ENCODE measurements at places on chromosomes 7 and 10. TPM values are rescaled to one million over a fixed set of nuclear protein-coding genes. Genes with fewer than 3 reads are reported as not detected.

Gene H2BK1
- total RNA-seq: 0.57 TPM

Gene ST8SIA6
- not detected for total RNA-seq

Gene CELF2
- 155 TPM for total RNA-seq

Gene C10orf67
- total RNA-seq: not detected

Gene ANKRD7
- total RNA-seq: 1.8 TPM

DNA sequence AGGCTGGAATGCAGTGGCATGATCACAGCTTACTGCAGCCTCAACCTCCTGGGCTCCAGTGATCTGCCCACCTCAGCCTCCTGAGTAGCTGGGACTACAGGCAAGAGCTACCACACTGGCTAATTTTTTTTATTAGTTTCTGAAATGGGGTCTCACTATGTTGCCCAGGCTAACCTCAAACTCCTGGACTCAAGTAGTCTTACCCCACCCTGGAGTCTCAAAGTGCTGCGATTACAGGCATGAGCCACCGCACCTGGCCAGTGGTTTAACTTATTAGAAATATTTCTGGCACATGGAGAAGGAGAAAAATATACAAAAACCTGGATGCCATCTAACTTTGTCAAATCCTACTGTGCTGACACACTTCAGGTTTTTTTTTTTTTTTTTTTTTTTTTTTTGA, 15.2 kb downstream of the ZNF786 start:
- peaks cover 5% of the 10 kb centered on the region for H3K4me1 ChIP-seq
- no peak for DNase-seq
- H3K27ac ChIP-seq: no peak overlapping the region
- no peaks in the 10 kb centered on the region for H3K27me3 ChIP-seq
- H3K36me3 ChIP-seq: peaks cover 17% of the 10 kb centered on the region

GRCh38 chr10:108052981-108053380, 888.5 kb upstream of the SORCS1 start:
- no peak overlapping the region for H3K4me3 ChIP-seq
- H3K27ac ChIP-seq: no peak overlapping the region
- no peak for DNase-seq
- no peaks in the 10 kb centered on the region for H3K4me1 ChIP-seq
- no peaks in the 10 kb centered on the region for H3K27me3 ChIP-seq
- no peaks in the 10 kb centered on the region for H3K36me3 ChIP-seq

GRCh38 chr7:80134115-80134535, 506 bp upstream of the GNAI1 start:
- no peak for DNase-seq
- no peaks in the 10 kb centered on the region for H3K36me3 ChIP-seq
- H3K4me3 ChIP-seq: no peak overlapping the region
- no peaks in the 10 kb centered on the region for H3K4me1 ChIP-seq
- H3K27me3 ChIP-seq: peaks cover 3% of the 10 kb centered on the region

DNA sequence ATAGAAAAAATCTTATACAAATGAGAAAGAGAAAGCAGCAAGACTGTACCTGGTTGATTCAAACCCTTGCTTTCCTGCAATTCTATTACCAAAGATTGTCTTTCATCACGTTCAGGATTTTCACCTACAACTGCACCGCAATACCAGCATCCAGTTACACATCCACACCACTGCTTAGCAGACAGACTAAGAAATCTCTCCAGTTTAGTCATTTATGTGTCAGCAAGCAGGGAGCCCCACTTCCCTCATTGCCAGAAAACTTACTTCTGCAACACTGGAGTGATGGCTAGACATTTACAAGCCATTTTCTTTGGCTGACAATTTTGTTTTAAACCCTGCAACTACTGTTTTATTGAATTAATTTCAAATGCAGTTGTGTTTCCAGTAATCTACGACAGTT, 359.6 kb upstream of the MEOX2 start:
- no peaks in the 10 kb centered on the region for H3K27me3 ChIP-seq
- no peaks in the 10 kb centered on the region for H3K36me3 ChIP-seq
- no peak for DNase-seq
- no peaks in the 10 kb centered on the region for H3K4me1 ChIP-seq

GRCh38 chr10:78687626-78688025, 381.1 kb upstream of the ZMIZ1 start:
- H3K4me3 ChIP-seq: no peak overlapping the region
- no peaks in the 10 kb centered on the region for H3K4me1 ChIP-seq
- no peak for DNase-seq

DNA sequence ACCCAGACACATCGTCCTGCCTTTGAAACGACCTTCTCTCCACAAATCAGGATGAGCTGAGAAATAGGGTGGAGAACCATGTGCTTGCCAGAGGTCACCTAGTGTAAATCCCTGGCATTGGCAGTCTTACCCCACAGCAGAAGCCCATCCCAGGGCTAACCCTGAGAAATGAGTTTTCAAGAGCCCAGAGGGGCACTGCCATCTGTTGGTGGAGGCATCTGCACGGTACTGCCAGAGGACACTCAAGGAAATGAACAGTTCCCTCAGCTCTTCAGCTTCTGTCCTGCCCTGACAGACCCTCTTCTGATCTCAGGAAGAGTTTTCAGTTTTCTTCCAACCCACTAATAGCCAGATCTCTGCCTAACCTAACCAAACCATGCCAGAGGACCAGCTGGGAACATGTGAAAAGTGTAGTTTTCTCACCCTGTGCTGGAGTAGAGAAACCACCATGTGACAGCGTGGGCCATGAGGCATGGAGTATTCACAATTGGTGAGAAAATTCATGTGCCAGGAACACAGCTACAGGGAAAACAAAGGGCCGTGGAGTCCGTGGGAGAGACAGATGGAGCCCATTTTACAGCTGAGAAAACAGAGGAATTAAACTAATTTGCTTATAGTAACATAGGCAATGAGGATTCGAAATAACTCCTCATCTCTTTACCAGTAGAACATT, 37.7 kb upstream of the ITPRID1 start:
- H3K4me1 ChIP-seq: no peaks in the 10 kb centered on the region
- no peak overlapping the region for H3K4me3 ChIP-seq
- no peaks in the 10 kb centered on the region for H3K27me3 ChIP-seq
- DNase-seq: no peak

- H3K4me3 ChIP-seq: no peak overlapping the region
- no peak for DNase-seq
- H3K36me3 ChIP-seq: no peaks in the 10 kb centered on the region
- no peaks in the 10 kb centered on the region for H3K27me3 ChIP-seq
- H3K4me1 ChIP-seq: no peaks in the 10 kb centered on the region
These were observed 25.1 kb downstream of the PUS7 start for GRCh38 chr7:105497016-105497415.

GRCh38 chr7:21543528-21544302, 876 bp downstream of the DNAH11 start:
- no peak overlapping the region for H3K4me3 ChIP-seq
- no peaks in the 10 kb centered on the region for H3K4me1 ChIP-seq
- H3K36me3 ChIP-seq: no peaks in the 10 kb centered on the region
- DNase-seq: no peak
- H3K27me3 ChIP-seq: peaks cover 6% of the 10 kb centered on the region

DNA sequence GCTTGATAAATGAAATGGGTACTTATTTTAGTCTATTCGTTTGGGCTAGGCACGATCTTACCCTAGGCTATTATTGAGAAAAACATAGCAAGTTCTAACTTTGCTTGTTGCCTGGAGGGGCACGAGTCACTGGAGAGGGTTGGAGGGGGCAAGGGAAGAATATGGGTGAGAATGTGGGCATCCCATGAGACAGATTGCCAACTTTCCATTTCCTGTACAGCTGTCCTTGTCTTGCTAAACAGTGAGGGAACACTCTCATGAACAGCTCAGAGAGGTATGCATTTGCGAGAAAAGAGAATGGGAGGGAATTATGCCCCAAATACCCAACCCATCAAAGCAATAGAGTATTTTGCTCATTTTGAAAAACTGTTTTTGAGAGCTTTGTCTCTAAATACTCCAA, 9.2 kb downstream of the CDHR3 start:
- H3K4me1 ChIP-seq: no peaks in the 10 kb centered on the region
- no peak for DNase-seq
- H3K27me3 ChIP-seq: no peaks in the 10 kb centered on the region
- no peak overlapping the region for H3K4me3 ChIP-seq
- H3K27ac ChIP-seq: no peak overlapping the region

- no peak overlapping the region for H3K27ac ChIP-seq
- H3K27me3 ChIP-seq: no peaks in the 10 kb centered on the region
- DNase-seq: no peak
- peaks cover 21% of the 10 kb centered on the region for H3K36me3 ChIP-seq
- H3K4me3 ChIP-seq: no peak overlapping the region
These were observed 18.3 kb downstream of the CALHM2 start for GRCh38 chr10:103433858-103434257.

GRCh38 chr10:29124864-29125263, 164.0 kb upstream of the LYZL1 start:
- H3K27me3 ChIP-seq: no peaks in the 10 kb centered on the region
- H3K27ac ChIP-seq: no peak overlapping the region
- no peaks in the 10 kb centered on the region for H3K4me1 ChIP-seq
- H3K4me3 ChIP-seq: no peak overlapping the region

- no peak overlapping the region for H3K4me3 ChIP-seq
- H3K27me3 ChIP-seq: no peaks in the 10 kb centered on the region
- no peaks in the 10 kb centered on the region for H3K4me1 ChIP-seq
- no peak for DNase-seq
These were observed 29.3 kb upstream of the FOXL3 start for GRCh38 chr7:260441-261281.

DNA sequence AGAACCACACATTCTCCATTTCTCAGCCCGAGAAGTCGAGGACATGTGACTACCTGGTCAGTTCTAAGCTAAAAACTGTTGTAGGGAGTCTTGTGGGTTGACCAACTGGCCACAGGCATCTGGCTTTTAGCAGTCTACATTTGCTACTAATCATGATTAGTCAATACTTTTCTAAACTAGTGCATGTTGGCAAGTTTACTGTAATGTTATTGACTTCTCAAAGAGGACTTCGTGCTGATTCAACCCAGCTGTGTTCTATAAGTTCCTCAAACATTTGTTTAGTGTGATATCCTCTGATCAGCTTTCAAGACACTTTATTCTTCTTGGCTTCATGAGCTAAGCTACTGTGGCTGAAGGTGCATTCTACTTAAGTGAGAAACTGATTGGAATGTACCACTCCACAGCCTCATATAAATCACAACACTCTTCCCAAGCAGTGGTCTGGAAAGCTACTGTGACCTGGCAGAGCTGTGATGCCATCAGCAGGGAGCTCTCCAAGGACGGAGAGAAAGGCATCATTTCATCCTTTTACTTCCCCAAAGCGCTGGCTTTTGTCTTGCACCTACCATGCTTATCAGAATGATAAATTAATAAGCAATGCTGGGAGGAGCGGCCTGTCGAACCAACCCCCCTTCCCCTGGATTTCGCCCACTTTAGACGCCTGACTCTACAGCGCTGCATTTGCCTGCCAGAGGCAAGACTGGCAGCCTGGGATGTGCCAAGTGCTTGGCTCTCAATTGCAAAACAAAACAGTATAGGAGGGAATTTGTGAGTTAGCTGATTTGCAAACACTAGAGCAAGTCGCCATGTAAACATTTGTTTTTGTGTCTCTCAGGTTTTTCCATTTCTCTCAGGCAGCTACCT, 206.7 kb upstream of the PLXNA4 start:
- H3K27me3 ChIP-seq: no peaks in the 10 kb centered on the region
- no peak overlapping the region for H3K27ac ChIP-seq
- no peak overlapping the region for H3K4me3 ChIP-seq
- H3K36me3 ChIP-seq: peaks cover 8% of the 10 kb centered on the region

GRCh38 chr7:33547880-33548279, 357.5 kb upstream of the BMPER start:
- DNase-seq: no peak
- H3K4me3 ChIP-seq: no peak overlapping the region

DNA sequence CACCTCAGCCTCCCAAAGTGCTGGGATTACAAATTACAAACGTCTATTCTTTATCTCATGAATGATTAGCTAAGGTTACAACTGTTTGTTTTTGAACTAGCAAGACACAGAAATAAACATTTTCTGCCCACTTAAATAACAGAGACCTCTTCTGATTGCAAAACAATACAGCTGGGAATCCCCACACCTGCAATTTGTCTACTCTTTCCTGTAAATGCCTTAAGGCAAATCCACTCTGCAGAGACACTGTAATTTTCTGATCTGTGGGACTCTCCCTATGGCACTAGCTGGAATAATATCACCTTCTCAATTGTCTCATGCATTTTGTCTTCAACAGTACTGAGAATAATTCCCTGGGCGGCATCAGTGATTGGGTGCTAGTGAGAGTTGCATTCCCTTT, 149.3 kb upstream of the FAM3C start:
- no peaks in the 10 kb centered on the region for H3K36me3 ChIP-seq
- no peak overlapping the region for H3K4me3 ChIP-seq
- no peak overlapping the region for H3K27ac ChIP-seq
- DNase-seq: no peak

DNA sequence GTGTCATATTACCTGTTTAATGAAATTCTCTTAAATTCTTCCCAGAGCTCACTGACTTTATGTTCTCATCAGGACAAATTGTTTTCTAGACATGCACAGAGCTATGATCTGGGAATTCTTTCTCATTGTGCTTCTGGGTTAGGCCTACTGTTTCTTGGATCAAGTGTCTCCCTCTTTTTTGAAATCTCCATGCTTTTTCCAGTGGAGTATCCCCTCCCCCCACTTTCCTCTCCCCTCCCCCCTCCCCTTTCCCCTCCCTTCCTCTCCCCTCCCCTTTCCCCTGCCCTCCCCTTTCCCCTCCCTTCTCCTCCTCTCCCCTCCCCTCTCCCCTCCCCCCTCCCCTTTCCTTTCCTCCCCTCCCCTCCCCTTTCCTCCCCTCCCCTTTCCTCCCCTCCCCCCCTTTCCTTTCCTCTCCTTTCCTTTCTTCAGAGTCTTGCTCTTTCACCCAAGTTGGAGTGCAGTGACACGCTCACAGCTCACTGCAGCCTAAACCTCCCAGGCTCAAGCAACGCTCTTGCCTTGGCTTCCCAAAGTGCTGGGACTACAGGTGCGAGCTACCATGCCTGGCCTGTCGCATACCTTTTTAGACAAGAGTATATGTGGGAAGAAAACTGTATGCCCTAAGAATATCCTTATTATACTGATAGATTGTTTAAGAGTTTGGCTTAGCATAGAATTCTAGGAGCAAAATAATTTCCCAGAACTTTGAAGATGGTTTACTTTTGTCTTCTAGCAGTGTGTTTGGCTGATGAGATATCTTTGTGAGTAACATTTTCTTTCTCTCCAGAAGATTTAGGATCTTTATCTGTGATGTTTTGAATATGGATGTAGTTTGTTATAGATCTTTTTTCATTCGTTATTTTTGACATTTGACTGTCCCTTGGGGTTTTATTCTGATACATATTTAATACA, 2.5 kb downstream of the DYNC2I1 start:
- no peaks in the 10 kb centered on the region for H3K27me3 ChIP-seq
- DNase-seq: no peak
- peak overlapping the region; percentile 87 for H3K27ac ChIP-seq

DNA sequence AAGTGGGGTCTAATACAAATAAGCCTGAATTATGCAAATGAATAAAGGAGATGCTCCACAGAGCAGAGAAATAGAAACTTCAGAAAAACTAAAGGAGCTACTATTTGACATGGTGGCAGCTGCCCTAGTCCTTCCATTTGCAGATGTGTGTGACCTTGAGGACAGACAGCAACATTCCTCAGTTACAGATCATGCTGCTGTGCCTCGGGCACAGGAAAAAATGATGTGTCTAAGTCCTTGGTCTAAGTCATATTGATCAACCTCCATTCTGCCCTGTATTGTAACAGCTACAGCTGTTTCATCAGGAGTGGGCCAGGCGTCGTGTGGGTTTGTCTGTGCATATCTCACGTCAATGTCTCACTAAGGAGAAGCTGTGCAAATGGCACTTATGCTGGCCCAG, 710.4 kb downstream of the TNS3 start:
- no peak overlapping the region for H3K27ac ChIP-seq
- H3K27me3 ChIP-seq: no peaks in the 10 kb centered on the region

GRCh38 chr7:26951407-26951950, 87.1 kb upstream of the SKAP2 start:
- no peaks in the 10 kb centered on the region for H3K27me3 ChIP-seq
- no peak for DNase-seq
- no peaks in the 10 kb centered on the region for H3K4me1 ChIP-seq
